ENCODE measurements at places on chromosomes 6 and 20.
A peak's percentile ranks its signal among the peaks of the same experiment; 100 is the strongest.

GRCh38 chr20:63314566-63315239 lies 21.7 kb downstream of the COL20A1 start:
- no peak for DNase-seq

- DNase-seq = no peak
Measured at GRCh38 chr6:166253778-166254204, 54.4 kb downstream of the PRR18 start.

GRCh38 chr6:137092018-137092417 lies 47.3 kb upstream of the IL20RA start:
- no peak for DNase-seq

- DNase-seq = no peak
Measured at GRCh38 chr20:47817573-47817972, 32.3 kb upstream of the SULF2 start.

- DNase-seq = no peak
Measured at GRCh38 chr6:118724211-118724610, 72.8 kb upstream of the CEP85L start.

GRCh38 chr6:55456016-55456415 lies 123.0 kb downstream of the HMGCLL1 start:
- no peak for DNase-seq

GRCh38 chr6:22149501-22150367 lies 147.1 kb downstream of the PRL start:
- DNase-seq = peak; percentile 63

DNA sequence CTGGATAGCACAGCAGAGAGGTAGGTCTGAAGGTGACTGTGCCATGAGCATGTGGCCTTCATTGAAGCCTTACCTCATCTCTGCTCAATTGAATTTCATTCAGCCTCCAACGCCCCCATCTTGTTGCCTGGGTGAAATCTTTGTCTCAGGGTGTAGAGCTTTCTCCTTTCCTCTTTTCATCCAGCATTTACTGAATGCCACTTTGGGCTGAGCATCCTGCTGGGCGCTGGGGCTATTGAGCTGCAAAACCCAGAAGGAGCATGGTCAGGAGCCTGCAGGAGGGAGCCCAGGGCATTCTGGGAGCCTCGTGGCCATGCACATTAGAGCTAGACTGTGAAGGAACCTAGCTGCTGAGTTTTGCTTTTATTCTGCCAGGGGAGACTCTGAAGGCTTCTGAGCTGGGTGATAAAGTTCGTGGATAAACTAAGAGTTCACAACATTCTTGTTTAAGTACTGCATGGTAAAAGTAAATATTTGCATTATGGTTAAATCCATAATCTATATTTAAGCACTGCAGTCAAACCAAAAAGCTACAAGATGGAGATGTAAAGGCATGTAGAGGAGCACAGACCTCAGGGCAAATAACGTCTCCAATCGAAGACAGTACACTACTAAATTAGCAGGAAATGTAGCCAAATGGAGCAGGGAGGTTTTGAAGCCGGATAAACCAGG lies 13.2 kb upstream of the ASXL1 start:
- DNase-seq = peak; percentile 37

DNA sequence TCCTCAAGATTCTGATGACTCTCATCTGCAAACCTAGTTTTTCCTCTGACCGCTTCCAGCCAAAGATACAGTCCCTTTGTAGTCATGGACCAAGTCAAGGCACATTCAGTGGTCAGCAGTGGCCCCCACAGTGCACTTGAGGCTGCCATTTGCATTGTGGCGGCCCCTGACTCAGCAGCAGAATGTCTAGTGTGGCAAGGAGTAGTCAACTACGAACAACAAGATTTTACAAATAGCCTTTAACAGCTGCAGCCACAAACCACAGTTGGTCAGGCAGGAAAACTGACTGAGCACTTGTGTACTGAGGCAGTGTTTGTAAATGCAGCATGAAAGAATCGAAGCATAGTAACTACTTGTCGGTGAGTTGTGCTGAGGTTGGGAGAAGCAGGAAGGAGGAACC lies 49.6 kb downstream of the SLC2A12 start:
- DNase-seq = no peak

- no peak for DNase-seq
Measured at GRCh38 chr6:12577124-12577850, 139.3 kb upstream of the PHACTR1 start.

DNA sequence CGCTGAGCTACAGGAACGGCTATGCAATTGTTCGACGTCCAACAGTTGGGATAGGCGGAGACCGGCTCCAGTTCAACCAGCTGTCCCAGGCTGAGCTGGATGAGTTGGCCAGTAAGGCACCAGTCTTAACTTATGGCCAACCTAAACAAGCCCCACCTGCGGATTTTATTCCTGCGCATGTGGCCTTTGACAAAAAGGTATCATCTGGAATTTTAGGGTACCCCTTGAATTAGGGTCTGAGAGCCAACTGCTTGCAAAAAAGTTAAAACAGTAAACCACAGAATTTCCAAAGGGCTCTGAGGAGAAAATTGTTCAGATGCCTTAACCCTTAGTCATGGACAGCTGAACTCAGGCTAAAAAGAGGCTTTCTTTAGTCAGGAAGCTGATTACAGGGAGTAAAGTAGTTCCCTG lies 3.8 kb downstream of the EFHC1 start:
- no peak for DNase-seq

GRCh38 chr6:48777411-48777810 lies 666.4 kb upstream of the PTCHD4 start:
- DNase-seq = no peak

DNA sequence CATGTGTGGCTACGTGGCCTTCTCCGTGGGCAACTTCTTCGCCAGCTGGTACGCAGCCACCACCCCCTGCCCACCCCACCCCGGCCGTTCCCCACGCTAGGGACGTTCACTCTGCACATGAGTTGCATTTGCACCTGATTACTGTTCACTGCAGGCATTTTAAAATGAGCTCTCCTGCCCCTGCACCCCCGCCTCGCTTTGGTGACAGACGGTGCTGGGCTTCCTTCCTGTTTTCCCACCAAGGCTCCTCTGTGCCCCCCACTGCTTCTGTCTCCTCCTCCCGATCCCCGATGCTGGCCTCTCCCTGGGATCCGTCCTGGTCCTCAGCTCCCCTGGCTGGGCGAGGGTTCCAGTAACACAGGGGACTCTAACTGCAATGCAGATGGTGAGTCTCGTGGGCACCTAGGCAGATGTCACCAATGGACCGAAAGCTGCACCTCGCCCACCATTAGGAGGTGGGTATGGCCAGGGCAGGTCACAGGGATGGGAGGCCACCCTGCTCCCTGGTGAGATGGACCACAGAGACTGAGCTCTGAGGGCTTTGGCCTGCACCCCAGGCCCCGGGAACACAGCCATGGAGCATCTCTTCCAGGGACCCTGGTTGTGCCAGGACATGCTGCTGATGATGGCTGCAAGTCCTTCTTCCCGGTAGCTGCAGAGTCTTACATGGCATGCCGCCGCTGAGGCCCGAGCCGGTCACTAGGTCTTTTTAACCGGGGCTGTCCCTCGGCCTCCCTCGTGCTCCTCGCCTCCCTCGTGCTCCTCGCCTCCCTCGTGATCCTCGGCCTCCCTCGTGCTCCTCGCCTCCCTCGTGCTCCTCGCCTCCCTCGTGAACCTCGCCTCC lies 3.8 kb downstream of the UNC93A start:
- no peak for DNase-seq

GRCh38 chr20:49642816-49643215 lies 70.9 kb downstream of the B4GALT5 start:
- no peak for DNase-seq

GRCh38 chr6:2767657-2768524 lies 2.7 kb downstream of the WRNIP1 start:
- no peak for DNase-seq

- DNase-seq = no peak
Measured at GRCh38 chr6:143754204-143754603, 76.4 kb downstream of the PHACTR2 start.

DNA sequence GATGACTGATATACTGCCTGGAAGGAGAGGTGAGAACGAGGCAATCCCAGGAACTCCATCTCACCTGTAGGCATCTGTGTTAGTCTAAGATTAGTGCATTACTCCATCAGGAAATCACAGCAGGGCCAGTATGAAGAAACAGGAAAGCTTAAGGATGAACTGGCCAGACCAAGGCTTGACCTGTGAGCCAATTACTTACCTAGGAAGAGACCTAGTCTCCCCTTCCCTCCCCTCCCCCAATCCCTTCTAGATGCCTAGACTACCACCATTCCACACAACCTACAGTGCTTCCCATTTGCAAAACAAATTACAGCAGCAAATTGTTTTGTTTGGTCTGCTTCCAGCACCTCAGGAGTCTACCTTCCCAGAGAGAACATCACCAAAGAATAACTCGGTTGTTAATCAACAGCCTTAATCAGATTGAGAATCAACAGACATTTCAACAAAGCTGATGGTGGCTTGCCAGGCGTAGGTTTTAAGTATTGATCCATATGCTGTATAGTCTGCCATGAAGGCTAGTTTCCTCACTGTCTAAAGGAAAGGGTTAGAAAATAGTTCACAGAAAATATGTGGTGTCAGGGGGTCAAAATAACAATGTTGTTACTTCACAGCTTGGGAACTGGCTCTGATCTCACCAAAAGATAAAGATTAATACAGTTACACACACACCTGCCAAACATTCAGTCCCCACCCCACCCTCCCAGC lies 10.1 kb downstream of the PKHD1 start:
- DNase-seq = no peak

DNA sequence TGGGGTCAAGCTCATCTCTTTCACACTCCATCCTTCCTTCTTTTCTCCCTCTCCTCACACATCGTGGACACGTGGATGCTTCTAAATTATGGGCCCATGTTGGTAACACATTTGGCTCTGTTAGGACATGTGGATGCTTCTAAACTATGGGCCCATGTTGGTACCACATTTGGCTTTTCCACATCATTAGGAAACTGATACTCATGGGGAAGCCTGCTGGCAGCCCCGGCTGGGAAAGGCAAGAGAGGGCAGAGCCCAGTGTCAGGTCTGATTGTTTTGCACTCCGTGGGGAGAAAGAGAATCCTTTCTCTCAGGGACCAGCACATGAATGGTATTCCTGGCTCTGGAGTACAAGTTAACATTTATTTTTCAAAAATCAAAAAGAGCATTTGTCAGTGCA lies 4.0 kb upstream of the CST1 start:
- no peak for DNase-seq

- no peak for DNase-seq
Measured at GRCh38 chr6:144497650-144498049, 212.5 kb downstream of the UTRN start.

GRCh38 chr6:37068356-37069270 lies 63.2 kb downstream of the FGD2 start:
- peak; percentile 42 for DNase-seq
